ENCODE measurements at places on chromosomes 6 and 20.

DNA sequence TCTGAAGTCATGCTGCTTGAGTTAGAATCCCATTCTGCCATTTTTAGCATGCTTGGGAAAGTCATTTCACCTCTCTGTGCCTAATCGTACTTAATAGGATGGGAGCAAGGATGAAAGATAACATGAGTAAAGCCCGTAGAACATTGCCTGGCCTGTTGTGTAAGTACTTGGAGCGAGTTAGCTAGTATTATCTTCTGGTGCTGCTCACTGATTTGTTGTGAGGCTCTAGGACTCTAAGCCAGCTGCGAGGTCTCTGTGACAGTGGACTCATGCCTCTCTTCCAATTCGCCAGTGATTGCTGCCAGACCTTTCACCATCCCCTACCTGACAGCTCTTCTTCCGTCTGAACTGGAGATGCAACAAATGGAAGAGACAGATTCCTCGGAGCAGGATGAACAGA lies 17.8 kb downstream of the TAF8 start:
- no peak for DNase-seq

GRCh38 chr20:46214824-46215488 lies 93.3 kb downstream of the CDH22 start:
- DNase-seq, result peak; percentile 32

GRCh38 chr6:122033564-122034181 lies 365.8 kb upstream of the HSF2 start:
- DNase-seq, result peak; percentile 68

GRCh38 chr6:45661661-45662060 lies 283.9 kb upstream of the SUPT3H start:
- DNase-seq, result peak; percentile 86

- DNase-seq, result no peak
Observed at GRCh38 chr20:13236990-13237720, 16.1 kb downstream of the ISM1 start.

GRCh38 chr20:57584768-57585461 lies 24.0 kb downstream of the PCK1 start:
- DNase-seq, result no peak

GRCh38 chr6:23370051-23370450 lies 756.0 kb upstream of the NRSN1 start:
- no peak for DNase-seq

- DNase-seq, result no peak
Observed at GRCh38 chr20:43096126-43096930, 93.4 kb downstream of the PTPRT start.

DNA sequence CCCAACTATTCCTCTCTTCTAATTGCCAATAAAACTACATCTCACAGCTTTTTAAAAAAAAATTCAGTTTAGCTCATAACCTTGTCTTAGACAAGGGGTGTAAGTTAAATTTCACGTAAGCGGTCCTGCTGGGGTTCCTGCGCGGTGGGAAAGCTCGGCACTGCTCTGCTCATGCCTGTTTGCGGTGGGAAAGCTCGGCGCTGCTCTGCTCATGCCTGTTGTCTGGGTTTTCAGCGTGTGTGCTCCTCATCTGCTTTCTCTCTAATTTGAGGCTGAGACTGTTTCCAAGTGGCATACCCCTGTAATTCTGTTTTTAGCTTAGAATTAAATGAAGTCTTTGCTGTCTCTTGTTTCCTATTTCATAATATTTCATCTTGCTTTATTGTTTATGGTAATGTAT lies 18.6 kb downstream of the ARID1B start:
- DNase-seq, result no peak

GRCh38 chr6:25172819-25173218 lies 106.4 kb upstream of the CARMIL1 start:
- peak; percentile 87 for DNase-seq

DNA sequence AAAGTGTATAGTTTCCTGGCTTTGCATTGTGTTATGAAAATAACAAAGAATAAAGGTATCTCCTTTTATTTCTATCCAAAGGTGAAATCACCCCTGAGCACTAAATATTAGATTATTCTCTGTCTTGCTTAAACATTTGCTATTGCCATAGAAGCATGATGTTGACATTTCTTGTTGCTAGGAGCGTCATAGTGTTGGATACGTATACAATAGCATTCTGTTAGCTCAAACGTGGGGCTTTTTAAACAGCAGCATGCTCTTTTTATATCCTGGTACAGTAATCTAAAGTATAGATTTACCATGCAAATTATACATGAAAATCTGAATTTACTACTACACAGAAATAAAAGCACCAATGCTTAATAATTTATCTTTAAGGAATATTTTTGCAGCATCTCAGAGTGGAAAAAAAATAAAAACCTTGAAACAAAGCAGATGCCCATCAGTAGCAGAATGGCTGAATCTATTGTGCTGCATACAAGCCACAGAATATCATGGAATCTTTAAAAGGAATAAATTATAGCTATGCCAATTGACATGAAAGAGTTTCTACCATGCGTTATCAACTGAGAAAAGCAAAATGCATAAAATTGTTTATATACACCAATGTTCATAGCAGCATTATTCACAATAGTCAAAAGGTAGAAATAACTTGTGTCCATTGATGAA lies 9.6 kb upstream of the HSF2 start:
- DNase-seq, result no peak

DNA sequence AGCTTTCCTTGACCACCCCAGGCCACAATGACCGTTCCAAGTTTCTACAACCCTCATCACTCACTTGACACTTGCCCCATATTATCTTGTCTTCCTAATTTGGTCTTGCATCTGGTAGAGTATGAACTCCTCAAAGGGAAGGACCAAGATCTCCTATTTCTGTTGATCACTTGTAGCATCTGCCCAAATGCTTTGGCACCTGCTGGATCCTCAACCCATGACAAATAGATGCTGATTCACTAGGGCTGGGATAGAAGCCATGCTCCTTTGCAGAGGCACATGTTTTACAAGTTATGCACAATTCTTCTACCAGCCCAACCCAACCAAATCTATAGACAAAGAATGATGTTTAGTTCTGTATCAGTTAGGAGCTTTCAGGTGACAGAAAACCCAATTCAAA lies 110.7 kb downstream of the UNC5CL start:
- no peak for DNase-seq

GRCh38 chr20:7993238-7993637 lies 26.3 kb downstream of the TMX4 start:
- no peak for DNase-seq

- peak; percentile 61 for DNase-seq
Observed at GRCh38 chr6:15876406-15876805, 213.6 kb upstream of the DTNBP1 start.

GRCh38 chr20:53838311-53838868 lies 232.0 kb downstream of the BCAS1 start:
- DNase-seq, result no peak

DNA sequence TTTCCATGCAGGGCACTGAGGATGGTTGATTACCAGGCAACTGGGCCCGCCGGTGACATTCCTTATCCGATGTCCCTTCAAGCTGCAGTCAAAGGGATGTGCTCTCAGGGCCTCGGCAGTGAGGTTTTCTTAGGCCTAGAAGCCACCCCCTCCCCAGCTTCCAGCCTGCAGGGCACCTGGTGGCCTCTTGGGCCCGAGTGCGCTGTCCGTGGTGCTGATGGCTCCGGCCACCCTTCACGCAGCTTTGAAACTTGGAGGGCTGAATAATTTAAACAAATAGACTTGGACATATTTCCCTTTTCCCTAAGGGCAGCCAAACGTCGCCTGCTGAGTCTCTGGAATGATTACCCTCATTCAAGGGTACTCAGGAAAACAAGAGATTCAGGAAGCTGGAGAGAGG lies 8.9 kb upstream of the MLN start:
- peak; percentile 65 for DNase-seq

DNA sequence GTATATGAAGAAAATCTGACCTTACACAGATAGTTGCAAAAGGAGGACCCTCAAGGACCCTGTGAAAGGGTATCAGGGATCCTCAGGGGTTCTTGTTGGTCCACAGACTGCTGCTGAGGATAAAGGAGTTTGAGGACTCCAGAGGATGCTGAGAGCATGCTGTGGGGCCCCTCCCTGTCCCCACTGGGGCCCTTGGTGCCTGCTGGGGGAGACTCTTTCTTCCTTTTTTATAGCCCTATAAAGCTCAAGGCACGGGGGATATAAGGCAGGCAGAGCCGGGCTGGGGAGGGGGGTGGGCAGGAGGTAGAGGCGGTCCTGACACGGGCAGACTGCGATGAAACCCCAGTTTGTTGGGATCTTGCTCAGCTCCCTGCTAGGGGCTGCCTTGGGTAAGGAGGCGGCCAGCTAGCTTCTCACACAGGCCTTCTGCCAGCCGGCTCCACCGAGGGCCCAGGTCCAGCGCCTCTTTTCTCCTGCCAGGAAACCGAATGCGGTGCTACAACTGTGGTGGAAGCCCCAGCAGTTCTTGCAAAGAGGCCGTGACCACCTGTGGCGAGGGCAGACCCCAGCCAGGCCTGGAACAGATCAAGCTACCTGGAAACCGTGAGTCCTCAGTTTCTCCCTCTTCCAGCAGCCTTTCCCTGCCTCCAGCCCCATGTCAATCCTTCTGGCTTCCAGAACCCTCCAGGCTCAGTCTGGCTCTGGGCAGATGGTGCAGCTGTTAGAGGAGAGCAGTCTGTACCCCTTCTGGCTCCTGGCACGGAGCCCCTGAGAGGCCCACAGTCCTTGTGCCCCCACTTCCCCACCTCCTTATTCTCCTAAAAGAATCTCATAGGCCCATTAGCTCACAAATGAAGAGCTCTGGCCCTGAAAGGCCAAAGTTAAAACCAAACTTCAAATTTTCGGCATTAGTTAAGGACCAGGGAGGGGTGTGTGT lies at the start of gene LY6G6D:
LY6G6D (plus strand) TSS at position 327 of the 937 bp plus-strand sequence; CDS start at position 335, 8 bp downstream.
- no peak for DNase-seq

DNA sequence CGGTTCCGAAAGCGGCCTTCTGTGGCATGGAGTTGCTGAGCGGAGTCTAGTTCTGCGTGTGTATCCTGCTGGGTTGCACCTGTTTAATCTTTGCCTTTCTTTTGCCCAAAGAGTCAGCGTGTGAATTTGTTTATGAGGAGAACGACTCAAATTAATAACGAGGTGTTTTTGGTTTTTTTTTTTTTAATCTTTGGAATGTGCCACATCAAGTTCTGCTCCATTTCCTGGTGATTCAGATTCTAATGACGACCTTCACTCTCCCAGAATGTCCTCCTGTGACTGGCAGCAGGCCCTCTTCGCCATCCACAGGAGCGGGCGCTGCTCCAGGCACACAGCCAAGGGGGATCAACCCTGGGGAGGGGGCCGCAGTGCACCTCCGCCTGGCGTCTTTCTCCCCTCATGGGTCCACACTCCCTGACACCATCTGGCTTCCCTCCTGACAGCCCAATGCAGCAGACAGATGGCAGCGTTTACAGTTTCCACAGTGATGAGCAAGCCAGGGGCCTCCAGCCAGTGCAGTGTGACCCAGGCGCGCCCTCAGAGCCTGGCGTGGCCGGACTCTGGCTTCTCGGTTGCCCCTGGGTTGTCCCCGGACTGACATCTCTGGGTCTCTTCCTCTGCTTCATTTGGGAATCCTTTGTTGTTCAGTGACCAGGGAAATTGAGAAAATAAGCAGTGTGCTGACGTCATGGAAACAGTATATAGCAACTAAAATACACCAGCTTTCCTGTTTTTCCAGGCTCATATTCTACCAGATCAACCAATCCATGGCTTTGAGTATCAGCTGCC lies 27.5 kb upstream of the AFDN start:
- DNase-seq, result no peak

- DNase-seq, result peak; percentile 57
Observed at GRCh38 chr6:24494821-24495795, at the start of gene ALDH5A1. Gene ALDH5A1 (plus strand): TSS chr6:24494969. CDS start chr6:24494997, 28 bp downstream.

GRCh38 chr20:17835934-17836300 lies 132.7 kb downstream of the SNX5 start:
- no peak for DNase-seq

- peak; percentile 79 for DNase-seq
Observed at GRCh38 chr6:80547827-80548226, 441.4 kb downstream of the BCKDHB start.

- DNase-seq, result no peak
Observed at GRCh38 chr20:539191-539590, 4.4 kb downstream of the CSNK2A1 start.

- no peak for DNase-seq
Observed at GRCh38 chr6:1040393-1040792, 271.5 kb upstream of the FOXQ1 start.

DNA sequence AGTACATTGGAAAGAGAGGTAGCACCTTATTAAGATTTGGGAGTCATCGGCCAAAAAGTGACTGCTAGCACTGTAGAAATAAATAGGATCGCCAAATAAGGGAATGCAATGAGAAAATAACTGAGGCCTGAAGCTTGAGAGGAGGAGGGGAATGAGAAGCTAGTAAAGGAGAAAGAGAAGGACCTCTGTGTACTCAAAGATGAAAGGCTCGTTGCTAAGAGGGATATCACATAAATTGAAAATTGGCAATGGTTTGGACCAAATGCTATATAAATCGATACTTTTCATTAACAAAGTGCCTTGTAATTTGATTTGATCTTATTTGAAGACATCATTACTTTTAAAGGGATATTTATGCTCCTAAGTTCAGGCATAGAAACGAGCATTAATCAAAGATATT lies 796.3 kb downstream of the QKI start:
- DNase-seq, result no peak

GRCh38 chr6:25009393-25009710 lies 73.6 kb upstream of the RIPOR2 start:
- no peak for DNase-seq

GRCh38 chr6:134402372-134402984 lies 84.6 kb upstream of the SGK1 start:
- no peak for DNase-seq

- DNase-seq, result no peak
Observed at GRCh38 chr6:116088946-116089345, 11.7 kb upstream of the NT5DC1 start.

- DNase-seq, result no peak
Observed at GRCh38 chr6:78117966-78118365, 465.1 kb downstream of the MEI4 start.

GRCh38 chr6:148524976-148525375 lies 182.3 kb downstream of the SASH1 start:
- peak; percentile 95 for DNase-seq

DNA sequence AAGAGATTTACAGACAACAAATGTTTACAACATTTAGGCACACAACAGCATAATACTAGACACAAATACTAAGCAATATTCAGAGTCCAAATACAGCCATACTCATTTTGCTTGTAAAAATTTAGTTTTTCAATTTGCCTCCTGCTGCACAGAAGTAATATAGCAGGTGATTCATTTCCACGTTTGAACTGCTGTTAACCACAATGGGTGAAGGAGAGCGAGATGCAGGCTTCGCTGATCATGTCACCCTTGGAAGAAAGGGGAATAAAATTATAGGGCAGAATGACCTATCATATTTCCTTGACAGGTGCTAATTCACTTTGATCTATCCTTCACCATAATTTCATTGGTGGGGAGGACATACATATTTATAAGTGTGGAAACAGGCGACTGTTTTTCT lies 643.8 kb upstream of the AGPAT4 start:
- peak; percentile 48 for DNase-seq

GRCh38 chr6:81900616-81901015 lies 148.1 kb upstream of the TENT5A start:
- DNase-seq, result no peak
